ENCODE measurements at places on chromosomes 11 and 22.

DNA sequence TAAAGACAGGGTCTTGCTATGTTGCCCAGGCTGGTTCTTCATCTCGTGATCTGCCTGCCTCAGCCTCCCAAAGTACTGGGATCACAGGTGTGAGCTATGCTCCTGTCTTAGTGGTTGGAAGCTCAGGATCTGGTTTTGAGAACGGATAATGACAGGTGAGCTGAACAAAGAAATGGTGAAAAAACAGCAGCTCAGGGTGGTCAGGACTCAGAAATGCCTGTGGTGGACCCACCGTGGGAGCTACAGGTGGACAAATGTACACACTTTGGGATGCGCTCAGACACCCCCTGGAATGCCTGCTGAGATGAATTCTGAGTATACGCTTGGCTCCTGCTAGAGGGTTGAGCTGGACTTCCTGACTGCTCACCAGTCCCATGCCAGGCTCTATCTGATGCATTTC is 9.5 kb downstream of the RFPL1 start:
- no peak for DNase-seq

DNA sequence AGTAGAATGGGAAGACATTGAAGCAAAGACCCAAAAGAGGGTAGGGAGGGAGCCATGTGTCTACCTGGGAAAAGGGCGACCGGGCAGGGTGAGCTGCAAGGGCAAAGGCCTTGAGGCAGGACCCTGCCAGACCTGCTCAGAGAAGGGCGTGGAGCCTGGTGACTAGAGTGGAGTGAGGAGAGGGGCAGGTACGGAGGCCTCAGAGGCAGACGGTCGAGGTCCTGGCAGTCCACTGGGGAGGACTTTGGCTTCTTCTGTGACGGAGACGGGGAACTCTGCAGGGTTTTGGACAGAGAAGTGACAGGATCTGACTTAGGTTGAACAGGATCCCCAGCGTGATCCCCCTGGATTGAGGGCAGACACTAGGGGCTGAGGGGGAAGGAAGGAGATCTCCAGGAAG is 12.9 kb downstream of the RIBC2 start:
- no peak for DNase-seq

GRCh38 chr11:103529181-103529684 is 420.0 kb downstream of the DYNC2H1 start:
- peak; percentile 79 for DNase-seq

- no peak for DNase-seq
Observed at GRCh38 chr22:27705408-27706080, 96.0 kb downstream of the MN1 start.

DNA sequence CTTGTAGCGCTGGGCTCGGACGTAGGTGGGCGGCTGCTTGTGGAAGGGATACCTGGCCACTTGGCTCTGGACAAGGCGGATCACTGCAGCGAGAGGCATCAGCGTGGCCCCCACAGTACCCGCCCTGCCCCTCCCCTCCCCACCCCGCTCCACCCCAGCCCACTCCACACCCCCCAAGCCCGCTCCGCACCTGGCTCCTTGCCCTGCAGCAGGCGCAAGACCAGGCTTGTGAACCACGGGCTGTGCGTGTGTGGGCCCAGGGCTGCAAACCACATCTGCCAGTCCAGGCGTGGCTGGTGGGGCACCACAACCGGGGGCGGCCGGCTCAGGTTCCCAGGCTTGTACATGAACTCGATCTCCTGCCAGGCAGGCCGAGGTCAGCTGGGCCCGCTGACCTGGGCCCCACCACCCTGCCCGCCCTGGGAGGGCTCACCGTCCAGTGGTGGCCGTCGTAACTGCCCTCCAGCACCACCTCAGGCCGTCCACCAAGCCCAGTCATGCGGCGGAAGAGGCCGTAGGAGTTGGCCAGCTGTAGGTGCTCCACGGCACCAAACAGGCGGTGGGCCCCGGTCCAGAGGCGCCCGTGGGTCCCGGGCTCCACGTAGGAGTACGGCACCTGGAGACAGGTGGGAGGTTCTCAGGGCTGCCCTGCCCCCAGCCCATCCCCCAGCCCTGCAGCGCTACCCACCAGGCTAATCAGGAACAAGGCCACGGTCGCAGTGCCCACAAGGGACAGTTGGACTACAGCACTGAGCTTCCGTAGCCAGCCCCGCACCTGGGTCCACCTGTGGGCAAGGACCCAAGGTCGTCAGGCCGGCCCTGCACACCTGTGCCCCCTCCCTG is 2.9 kb downstream of the LMF2 start:
- DNase-seq: no peak

DNA sequence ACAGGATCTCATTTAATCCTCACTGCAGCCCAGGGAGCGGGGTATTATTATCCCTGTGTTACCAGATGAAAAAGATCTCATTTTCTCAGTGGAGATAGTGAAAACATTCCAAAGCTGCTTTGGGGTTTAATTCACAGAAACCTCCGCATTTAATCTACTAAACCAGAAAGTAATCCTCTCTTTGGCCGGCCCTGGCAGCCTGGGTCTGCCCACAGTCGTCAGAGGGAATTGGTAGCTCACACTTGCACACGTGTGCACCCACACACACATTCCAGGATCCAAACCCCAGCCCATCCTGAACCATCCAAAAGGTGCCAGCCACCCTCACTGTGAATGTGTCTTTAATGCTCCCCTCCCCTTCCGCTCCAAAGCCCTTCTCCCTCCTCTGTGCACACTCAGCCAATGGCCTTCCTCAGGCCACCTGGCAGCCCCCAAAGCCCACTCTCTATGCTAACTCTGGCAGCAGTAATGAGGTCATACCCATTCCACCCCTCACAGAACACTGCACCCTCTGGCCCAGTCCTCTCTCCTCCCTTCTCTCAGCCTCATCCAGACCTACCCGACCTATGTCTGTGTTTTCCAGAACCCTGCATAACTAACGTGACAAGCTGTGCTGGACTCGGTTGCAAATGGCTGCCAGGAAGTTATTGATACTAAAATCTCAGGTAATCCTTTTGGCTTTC is 466.2 kb downstream of the SOX6 start:
- no peak for DNase-seq

DNA sequence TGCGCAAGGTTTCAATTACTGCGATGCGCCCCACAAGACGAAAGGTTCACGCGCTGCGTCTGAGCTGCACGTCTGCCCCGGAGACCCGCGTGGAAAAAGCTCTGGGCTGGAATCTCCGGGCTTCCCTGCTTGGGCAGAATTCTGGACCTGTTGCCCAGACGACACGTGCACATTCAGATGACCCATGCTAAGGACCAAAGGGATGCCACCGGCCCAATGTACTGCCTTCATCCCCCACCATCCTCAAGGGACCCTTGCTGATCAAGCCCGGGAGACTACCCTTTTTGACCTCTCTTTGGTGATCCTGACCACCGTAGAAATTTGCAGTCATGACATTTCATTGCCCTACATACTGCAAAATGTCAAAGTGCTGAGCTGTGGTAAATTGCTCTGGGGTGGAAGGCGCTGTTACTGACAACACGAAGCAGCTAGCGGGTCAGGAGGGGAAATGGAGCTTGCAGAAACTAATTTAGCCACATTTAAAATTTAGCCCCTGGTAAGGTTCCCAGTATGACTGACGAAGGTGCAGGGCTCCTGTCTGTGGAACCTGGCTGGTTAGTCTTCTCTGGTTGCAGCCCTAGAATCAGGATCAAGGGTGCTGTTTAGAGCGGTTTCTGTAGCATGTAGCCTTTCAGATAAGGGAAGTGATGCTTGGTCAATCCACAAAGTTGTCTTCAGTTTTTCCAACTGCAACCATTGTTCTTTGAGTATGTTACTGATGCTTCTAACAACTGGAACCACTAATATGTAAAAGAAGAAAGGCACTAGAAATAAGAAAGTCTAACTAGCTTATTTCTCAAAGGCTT is 81.9 kb downstream of the PRR5L start:
- no peak for DNase-seq

DNA sequence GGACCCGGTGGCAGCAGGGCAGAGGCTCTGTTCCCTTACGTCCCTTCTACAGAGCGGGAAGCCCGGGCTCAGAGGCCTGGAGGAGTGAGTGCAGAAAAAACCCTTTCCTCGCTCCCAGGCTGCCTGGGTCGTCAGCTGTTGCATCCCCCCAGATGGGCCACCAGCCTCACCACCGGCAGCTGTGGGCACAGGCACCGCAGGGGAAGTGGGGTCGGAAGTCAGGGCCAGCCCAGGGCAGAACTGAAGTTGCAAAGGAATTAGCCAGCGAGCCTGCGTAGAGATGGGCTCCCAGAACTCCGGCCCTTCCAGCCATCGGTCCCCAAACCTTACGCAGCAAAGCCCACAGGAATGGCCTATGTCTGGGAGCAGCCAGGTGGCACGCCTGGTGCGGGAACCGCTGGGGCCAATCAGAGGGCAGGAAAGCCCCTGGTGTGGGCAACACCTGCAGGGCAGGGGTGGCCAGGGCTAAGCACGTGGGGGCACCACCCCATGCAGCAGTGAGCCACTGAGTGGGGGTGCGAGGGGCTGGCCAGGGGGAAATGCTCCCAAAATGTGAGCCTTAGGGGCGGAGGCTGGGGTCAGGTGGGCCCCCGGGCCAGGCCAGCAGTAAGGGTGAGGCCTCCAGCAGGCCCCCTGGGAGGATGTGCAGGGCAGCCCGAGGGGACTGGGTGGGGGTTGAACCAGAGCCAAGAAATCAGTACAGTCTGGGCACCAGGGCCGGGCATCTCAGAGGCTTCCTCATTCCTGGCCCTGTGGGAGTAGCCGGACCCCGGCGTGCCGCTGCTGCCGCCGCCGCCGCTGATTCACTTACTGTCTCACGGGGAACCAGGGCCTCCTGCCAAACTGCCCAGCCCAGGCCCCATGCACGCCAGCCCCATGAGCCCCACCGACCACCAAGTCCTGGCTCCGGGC is 58.2 kb downstream of the WNT7B start:
- no peak for DNase-seq

- DNase-seq: no peak
Observed at GRCh38 chr11:62445314-62445740, 26.5 kb downstream of the SCGB1A1 start.

DNA sequence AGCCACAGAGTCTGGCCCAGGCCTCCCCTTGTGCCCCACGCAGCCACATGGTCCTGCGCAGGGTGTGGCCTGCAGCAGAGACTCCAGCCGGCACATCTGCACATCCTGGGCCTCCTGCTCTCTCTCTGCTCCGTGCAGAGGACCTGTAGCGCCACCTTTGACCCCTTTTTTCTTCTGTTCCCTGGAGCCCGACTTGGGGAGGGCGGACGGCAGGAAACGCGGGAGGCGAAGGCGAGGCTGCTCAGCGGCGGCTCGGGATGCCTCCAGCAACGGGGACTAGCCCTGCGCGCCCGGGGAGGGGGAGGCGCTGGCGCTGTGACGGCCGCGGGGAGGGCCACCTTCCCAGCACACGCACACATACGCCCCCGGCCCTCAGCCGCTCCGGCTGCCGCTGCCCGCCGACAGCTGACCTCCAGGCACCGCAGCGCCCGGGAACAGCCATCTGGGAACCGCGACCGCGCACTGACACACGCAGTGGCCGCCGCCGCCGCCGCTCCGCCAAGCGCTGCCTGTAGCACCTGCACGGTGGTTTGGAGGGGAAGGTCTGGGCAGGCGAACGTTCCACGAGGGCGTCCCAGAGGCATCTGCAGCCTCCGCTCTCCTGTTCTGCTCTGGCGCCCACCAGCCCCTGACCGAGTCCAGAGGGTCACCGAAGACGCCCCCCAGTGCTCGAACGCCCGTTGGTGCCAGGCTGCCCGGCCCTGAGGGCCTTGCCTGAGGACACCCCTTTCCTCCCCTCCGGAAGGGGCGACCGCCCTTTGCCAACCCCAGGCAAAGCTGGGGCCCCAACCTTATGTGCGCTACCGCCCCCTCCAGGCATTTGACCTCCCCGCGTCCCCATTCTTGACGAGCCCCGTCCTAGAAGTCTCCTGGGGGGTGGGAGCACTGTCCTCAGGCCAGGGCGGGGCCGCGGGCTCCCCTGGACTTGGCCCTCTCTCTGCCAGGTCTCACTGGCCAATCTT is 16.9 kb upstream of the C22orf42 start:
- no peak for DNase-seq

GRCh38 chr22:31128156-31128555 is 5.4 kb downstream of the INPP5J start:
- DNase-seq: no peak

DNA sequence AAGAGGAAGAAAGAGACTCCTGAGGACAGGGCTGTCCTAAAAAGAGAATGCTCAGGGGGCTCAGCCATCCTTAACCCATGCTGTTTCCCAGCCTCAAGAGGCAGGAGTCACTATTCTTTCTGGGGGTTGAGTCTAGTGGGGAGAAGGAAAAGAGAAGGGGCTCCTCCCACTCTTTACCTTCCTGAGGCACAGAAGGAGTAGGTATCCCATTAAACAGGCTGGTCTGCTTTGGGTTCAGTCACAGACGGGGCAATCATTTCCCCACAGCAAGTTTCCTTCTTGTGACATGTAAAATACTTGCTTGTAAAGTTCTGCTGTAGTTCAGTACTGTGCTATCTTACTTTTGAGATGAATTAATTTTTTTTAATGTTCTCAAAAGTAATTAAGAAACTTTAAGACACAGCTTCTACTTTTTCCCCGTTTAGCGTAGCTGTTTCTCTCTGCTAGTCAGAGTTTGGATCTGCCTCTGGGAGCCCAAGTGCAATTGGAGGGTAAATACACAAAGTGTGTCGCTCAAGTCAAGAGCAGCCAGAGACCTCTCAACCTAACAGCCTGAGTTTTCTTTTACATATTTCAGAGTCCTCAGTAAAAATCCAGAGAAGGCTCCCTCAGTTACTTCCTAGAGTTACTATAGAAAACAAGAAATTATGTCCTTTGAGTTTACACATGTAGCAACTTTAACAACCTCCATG is 15.0 kb downstream of the OR8A1 start:
- no peak for DNase-seq

GRCh38 chr11:19018901-19019300 is 41.6 kb downstream of the MRGPRX2 start:
- DNase-seq: no peak

GRCh38 chr11:72762641-72763304 is 10.6 kb upstream of the ARAP1 start:
- no peak for DNase-seq

DNA sequence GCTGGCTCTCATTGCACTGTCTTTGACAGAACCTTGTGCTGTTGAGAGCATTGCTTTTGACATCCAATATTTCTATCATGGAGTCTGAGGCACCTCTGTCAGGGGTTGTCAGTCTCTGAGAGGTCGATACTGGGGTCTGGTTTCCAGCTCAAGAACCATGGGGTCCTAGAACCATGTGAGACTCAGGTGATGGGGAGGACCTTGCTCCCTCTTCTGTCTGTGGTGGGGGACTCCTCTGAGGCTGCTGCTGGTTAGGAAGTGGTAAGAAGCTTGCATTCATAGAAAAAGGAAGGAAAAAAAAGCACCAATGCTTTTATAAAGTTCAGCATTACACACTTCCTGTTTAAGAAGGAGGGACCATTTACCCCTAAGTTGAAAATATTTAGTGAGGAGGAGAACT is 91.8 kb upstream of the CD44 start:
- DNase-seq: no peak

All from keratinocyte (primary cell).